ENCODE measurements at places on chromosomes 12 and 14.

DNA sequence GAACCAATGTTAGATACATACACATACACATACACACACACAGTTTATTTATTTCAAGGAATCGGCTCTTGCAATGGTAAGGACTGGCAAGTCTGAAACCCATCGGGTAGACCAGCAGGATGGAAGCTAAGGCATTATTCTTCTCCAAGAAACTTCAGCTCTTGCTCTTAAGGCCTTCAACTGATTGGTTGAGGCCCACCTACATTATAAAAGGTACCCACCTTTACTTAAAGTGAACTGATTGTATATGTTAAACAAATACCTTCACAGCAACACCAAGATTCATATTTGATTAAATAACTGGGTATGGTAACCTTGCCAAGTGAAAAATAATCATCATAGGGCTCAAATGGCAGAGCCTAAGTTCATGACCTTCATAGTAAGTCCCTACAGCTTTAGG is 695.5 kb downstream of the BCL11B start:
- DNase-seq, result no peak

DNA sequence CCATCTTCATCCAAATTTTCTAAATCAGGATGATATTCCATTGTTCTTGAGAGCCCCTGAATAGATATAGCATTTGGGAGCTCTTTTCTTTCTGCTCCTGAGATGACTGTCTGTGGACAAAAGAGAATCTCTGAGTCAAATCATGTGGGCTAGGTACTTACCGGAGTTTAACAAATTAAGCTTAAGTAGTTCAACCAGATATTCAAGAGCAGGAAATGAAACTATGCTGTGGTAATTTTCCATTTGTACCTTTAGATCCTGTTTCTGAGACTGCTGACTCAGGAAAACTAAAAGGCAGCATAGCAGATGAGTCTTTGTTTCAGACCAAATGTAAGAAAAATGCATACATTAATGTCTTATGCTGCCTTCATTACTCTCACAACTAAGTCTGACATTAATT is at the start of gene CLEC7A:
TSS of gene CLEC7A (minus strand) at position 158 of the 400 bp plus-strand sequence. CDS start at position 41, 117 bp downstream.
- DNase-seq, result no peak

DNA sequence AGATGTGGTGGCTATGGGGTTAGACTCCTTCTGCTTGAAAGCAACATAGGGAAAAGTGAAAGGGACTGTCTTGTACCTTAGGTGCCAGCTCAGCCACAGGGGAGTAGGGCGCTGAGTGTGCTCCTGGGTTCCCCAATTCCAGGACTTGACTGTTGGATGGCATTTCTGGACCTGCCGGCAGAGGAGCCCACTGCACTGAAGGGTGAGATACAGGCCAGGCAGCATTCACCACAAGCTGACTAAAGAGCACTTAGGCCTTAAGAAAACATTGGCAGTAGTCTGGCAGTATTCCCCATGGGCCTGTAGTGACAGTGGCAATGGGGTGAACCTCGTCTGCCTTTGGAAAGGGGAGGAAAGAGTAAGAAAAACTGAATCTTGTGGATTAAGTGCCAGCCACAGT is 67.1 kb upstream of the TMTC2 start:
- DNase-seq, result no peak

GRCh38 chr12:3171195-3171591 is 94.0 kb downstream of the TSPAN9 start:
- no peak for DNase-seq

- no peak for DNase-seq
Measured at GRCh38 chr12:124419292-124420040, 124.6 kb downstream of the RFLNA start.

Data from activated CD4-positive, alpha-beta T cell treated with anti-CD3 and anti-CD28 coated beads for 24 hours (primary cell).